ENCODE measurements at places on chromosomes 13 and 19.

GRCh38 chr19:57389194-57389729 is 392 bp upstream of the ZNF548 start:
- no peak for DNase-seq

- no peak for DNase-seq
Measured at GRCh38 chr19:51676566-51677083, 16.5 kb upstream of the SPACA6 start.

- peak; percentile 21 for DNase-seq
Measured at GRCh38 chr13:52695856-52696255, 43.2 kb downstream of the SUGT1 start.

DNA sequence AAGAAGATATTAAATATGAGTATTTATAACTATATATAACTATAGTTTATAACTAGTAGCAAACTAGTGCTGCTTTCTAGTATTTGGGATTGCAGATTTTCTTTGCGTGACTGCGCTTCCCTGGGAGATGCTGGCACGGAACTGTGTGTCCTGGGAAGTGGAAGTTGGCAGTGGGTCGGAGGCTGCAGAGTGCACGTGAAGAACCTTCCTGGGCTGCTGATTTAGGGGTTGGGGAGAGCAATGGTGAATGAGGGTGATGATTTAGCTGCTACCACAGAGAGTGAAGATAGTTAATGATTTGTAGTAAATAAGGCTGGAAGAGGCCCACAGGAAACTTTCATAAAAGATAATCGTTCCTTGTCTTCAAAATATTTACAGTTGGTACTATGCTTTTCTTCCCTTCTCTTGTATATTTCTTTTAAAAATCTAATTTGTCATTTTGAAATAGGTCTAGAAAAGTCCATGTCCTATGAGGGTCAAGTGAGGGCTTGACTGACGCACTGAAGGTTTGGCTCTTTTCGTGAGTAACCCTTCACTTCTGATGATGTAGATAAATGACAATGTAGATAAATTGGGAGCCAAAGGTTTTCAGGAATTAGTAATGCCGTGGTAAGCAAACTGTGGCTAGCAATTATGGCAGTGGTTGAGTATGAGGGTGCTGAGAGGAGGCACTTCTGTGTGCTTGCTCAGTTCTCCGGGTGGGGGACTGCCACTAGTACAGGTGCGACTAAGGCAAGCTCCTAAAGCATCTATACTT is 3.0 kb upstream of the NAA16 start:
- DNase-seq = no peak

DNA sequence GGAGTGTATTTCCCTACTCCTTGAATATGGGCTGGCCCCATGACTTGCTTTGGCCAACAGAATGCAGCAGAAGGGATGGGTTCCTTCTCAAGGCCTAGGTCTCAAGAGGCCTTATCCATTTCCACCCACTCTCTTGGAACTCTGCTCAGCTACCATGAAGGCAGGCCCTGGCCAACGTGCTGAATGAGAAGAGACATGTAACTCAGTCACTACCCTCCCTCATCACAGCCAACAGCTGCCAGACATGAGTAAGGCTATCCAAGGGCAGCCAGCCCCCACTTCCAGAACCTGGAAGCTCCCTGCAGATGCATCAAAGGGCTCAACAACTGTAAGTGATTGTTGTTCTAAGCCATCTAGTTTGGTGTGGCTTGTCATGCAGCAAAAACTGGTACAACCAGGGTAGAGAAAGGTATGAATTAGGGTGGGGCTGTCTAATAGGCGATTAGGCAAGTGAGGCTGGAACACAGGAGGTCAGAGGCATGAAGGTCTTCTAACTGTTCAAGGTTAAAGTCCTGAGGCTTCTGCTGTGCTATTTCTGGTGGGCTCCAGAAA is 1.4 kb upstream of the RASL11A start:
- DNase-seq = no peak

DNA sequence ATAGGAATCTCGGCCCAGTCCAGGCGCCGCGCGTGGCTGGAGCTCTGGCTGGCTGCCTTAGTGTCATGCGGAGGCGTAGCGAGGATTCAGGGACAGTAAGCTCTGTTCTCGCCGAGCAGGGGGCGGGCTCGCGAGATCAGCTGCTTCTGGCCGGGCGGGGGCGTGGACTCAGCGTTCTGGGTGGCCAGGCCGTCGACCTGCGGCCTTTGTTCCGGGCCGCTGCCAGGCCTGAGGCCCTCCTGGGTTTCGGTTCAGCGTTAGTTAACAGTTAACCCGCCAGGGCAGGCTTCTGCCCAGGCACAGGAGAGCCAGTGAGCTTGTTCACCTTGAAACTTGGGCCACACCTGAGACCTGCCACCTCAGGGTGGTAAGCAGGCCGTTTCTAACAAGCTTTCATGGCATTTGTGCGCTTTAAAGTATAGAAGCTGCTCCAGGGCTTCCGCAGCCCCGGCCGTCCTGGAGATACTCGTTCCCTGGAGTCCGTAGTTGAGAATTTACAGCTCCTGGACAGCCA is 332.2 kb upstream of the SGCG start:
- DNase-seq = no peak

DNA sequence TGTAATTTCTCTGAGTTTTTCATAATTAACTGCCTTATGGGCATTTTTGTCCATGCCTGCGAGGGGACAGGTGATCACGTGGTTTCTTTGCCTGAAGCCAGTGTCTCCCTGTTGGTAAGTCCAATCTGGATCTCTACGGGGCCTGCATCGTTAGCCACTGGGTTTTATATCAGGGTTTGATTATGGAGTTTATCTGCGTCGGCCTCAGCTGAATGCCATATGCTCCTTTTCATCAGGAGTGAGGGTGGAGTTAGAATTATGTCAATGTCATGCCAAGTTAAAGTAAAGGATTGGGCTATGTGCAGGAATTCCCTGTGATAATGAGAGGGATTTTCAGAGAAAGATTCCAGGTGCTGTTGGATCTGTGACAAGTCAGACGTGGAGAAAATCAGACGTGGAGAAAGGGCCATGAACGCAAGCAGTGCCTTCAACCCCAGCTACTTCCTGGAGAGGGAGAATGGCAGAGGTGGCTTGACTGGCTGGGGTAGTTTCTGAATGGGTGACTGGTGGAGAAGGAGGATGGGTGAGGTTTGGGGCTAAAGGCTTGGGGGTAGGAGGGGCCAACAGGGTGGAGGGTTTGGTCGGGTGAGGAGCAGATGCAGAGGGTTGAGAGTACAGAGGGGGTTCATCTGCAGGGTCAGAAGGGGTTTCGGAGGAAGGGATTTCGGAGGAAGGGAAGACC is 24.3 kb downstream of the TMEM255B start:
- no peak for DNase-seq

GRCh38 chr13:77980592-77980991 is 62.0 kb upstream of the EDNRB start:
- no peak for DNase-seq

DNA sequence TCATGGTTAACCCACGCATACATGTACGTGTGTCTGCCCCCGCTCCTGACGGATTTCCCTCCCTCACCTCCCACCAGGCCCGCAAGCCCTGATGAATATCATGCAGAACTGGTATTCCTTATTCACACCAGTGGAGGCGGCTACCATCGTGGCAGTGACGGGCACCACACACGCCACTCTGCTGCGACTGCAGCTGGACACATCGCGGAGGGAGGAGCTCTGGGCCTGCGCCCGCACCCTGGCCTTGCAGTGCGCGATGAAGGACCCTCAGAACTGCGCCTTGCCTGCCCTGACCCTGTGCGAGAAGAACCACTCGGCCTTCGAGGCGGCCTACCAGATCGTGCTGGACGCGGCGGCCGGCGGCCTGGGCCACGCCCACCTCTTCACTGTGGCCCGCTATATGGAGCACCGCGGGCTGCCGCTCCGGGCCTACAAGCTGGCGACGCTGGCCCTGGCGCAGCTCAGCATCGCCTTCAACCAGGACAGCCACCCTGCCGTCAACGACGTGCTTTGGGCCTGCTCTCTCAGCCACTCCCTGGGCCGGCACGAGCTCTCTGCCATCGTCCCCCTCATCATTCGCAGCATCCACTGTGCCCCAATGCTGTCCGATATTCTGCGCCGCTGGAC is 35.0 kb downstream of the ZSWIM4 start:
- DNase-seq = peak; percentile 68

GRCh38 chr13:112861876-112862615 is 107.0 kb upstream of the MCF2L start:
- DNase-seq = no peak

DNA sequence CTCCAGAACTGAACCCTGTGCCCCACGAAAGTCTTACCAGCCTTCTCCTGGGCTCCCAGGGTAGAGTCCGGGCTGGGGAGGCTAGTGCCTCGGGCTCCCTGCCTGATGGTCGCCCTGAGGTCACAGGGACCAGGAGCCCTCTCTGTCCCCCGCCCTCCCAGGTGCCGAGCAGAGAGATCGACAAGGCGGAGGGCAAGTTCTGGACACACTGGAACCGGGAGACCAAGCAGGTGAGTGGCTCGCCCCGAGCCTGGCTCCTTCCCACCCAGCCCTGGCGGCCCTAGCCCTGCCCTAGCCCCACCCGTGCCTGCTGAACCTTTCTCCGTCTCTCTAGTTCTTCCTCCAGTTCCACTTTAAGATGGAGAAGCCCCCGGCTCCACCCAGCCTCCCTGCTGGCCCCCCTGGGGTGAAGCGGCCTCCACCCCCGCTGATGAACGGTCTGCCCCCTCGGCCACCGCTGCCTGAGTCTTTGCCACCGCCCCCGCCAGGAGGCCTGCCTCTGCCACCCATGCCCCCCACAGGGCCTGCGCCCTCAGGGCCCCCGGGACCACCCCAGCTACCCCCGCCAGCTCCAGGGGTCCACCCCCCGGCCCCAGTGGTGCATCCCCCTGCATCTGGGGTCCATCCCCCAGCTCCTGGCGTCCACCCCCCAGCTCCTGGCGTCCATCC is 1.6 kb upstream of the AMH start:
- DNase-seq = no peak

DNA sequence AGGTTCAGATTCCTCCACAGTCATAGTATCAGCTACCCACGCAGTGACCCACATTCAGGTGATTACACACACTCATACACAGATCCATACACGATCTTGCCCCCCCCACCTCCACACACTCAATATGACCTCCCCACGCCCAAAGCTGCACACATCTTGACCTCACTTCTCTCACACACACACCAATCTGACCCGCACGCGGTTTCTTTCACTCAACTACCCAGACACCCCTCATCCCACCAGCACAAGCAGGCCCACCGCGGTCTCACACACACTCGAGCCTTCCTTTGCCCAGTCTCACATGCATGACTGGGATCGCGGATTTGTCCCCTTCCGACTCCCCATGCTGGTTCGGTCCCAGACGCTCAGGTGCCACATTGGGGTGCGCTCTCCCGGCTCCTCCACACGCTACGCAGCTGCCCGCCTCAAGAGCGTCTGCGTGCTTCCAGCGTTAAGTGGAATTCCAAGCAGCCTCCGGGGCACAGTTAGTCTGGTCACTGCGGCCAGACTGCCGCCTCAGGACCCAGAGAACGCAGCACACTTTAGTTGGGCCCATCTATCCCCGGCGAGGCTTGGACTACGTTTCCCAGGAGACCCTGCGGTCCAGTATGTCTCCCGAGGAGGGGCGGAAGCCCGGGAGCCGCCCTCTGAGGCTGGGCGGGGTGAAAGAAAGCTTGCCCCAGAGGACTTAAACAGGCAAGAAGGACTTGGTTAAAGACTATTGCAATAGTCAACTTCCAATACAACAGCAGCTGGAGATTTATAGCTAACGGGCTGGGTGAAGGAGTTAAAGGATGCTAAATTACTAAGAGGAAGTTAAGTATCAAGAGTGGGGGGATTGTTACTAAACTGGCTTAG is 746 bp upstream of the ZNF345 start:
- peak; percentile 95 for DNase-seq

DNA sequence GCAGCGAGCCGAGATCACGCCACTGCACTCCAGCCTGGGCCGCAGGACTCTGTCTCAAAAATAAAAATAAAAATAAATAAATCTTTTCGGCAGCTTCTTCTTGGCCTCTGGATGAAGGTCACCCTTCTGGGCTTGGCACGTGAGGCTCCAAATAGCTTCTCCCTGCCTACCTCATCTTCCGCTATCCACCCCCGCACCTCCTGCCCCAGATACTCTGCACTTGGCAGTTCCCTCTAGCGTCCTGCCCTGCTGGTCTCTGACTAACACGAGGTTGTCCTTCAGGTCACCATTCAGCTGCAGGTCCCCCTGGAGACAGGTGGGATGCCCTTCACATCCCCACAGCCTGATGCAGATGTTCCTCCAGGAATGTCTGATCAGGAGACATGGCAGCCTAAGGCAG is 8.5 kb upstream of the CCL25 start:
- DNase-seq = no peak

DNA sequence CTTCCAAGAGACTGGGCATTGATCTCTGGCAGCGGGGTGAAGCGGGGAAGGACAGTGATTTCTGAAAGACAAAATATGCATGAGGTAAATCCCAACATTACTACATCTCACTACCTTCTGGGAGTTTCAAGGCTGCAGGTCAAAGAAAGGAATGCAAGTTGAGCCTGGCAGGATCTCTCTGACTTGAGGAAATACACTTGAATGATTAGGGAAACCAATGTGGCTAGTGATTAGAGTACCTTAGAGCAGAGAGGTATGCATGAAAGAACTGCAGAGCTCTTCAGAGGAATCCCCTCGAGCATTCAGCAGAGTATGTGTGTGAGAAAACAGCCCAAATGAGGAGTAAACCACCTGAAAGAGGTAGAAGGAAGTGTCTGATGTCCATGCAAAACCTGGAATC is 2874.1 kb upstream of the PCDH20 start:
- no peak for DNase-seq

DNA sequence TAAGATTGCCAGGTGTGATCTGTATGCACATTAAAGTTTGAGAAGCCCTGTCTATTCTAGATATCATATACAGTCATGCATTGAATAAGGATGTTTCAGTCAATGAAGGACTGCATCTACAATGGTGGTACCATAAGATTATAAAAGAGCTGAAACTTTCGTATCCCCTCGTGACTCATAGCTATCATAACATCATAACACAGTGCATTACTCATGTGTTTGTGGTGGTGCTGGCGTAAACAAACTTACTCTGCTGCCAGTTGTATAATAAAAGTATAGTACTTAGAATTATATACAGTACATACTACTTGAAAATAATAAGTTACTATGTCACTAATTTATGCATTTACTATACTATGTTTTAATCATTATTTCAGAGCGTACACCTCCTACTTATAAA is 489.3 kb downstream of the GPC6 start:
- no peak for DNase-seq

- DNase-seq = no peak
Measured at GRCh38 chr13:92864584-92865284, 361.9 kb upstream of the GPC6 start.

DNA sequence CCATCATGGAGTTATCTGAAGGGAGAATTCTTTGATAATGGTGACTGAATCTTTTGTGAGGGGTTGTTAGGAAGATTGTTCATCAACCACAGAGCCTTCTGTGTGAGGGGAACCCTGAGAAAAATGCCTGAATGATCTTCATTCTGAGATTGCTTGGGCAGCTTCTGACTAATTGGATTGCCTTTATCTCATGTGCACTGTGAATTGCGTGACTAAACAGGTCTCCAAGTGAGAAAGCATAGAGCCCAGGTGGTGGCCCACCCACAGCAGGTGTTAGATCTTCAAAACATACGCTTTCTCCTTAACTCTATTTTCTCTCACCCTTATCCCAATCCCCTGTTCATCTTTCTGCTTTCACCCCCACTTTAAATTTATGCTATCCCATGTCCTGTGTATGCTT is 58.3 kb downstream of the DOCK9 start:
- DNase-seq = no peak

- no peak for DNase-seq
Measured at GRCh38 chr19:39951686-39952085, 17.3 kb upstream of the FCGBP start.

All from common myeloid progenitor, CD34-positive (primary cell).